HCEC 1CT (cell line): ENCODE measurements at places on chromosomes 6 and 20.
A peak's percentile ranks its signal among the peaks of the same experiment; 100 is the strongest.

- DNase-seq: no peak
Measured at GRCh38 chr6:42225029-42225339, 7.3 kb upstream of the MRPS10 start.

DNA sequence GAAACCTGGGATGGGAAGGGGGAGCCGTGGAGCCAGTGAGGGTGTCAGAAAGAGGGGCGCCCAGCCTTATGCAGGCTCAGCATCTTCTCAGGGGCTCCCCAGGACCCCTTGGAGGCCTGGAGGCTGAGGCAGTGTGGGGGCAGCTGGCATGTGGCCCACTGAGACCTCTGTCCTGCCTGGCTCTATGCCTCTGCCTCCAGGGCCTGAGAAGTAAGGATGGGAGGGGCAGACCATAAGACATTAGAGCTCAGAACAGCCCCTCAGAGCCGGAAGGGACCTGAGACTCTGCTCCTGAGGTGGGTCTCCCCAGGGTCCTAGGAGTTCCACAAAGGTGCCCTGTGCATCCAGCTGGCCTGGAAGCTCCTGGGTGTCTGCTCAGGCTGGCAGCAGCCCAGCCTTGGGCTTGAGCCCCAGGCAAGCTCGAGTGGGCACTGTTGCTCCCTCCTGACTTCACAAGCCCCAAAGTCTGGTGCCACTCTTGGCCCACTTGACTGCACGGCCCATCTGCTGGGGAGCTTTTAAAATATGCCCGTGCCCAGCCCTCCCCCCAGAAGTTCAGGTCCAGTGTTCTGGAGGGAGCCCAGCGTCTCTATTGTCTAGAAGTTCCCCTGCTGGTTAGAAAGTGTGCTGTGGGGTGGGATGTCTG is 126.8 kb downstream of the GRM4 start:
- no peak for DNase-seq

DNA sequence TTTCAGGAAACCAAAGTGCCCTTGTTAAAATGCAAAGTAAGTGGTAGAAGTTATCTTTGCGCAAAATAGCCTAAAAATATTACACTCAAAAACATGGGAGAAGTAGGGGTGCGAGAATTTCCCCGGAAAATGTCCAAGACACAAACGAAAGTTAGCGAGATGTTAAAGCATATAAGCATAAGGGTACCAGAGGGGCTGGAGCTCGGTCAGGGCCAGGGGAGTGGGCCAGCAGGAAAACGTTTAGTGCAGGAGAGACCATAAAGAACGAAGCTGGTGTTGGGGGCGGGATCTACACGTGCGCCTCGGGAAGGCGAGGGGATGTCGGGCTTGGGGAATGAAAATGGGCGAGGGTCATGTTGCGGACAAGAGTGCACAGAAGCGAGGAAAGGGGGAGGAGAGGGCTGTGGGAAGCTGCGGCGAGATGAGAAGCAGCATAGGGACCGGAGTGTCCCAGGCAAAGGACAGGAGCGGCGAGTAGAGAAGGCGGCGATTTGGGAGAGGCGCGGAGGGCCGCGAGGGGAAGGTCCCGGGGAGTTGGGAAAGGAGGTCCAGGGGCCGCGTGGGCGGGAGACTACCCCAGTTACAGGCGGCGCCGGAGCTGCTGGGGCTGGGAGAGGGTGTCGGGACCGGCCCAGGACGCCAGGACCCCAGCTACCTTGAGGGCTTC is 600 bp downstream of the XPO5 start:
- DNase-seq: peak; percentile 26

- no peak for DNase-seq
Measured at GRCh38 chr6:81713205-81713604, 39.3 kb downstream of the TENT5A start.

DNA sequence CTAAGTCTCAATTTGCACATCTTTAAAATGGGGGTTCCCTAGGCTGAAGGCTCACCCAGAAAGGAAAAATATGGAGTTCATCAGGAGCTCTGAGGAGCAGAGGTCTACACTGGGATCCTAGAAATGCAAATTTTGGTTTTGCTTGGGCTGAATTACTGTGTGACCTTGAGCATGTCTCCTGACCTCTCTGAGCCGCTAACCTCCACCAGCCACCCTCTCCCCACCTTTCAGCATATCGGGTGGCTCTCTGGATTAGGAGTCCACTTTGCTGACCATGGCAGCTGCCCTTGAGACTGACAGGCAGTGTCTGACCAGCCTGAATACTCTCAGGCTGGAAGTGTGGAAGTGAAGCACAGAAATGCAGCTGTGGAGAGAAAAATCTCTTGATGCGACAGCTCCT is 165.9 kb upstream of the LRFN2 start:
- no peak for DNase-seq

GRCh38 chr6:23503173-23503572 is 622.8 kb upstream of the NRSN1 start:
- no peak for DNase-seq

DNA sequence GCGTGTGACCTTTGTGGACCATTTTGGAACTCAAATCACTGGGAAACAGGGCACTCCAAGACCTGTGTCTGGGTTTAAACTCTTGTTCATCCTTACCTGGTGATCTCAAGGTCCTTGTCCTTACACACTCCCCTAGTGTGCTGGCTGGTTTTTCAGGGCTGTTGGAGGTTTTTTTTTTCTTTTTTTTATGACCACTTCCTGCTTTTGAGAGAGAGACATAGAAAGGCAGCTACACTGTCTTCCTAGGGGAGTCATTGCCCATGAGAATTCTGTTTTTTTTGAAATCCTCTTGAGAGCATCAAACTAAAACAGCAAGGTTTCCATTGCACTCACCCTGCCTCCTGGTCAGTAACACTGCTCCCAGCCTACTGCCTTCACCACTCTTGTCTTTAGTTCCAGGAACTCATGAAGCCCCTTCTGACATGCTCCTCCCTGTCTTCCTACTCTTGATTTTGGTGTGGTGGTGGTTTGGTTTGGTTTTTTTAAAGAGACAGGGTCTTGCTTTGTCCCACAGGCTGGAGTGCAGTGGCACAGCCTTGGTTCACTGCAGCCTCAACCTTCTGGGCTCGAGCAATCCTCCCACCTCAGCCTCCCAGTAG is 28.6 kb downstream of the PRPH2 start:
- no peak for DNase-seq

GRCh38 chr20:51402201-51402600 is 140.3 kb downstream of the NFATC2 start:
- no peak for DNase-seq

DNA sequence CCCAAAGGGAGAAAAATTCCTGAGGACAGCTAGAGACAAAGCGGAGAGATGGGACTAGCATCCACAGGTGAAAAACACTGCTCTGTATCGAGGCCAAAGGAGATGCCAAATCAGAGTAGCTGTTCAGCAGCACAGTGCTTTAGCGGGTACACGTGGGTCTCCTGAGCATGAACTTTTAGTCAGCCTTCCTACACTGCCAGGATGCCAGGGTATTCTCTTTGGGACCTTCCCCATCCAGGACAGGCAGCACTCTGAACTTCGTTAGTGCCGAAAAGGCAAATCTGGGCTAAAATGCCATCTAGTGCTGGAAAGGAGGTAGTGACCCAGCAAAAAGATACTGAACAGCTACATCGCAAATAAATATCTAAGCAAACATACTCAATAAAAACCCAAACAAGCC is 64.9 kb downstream of the C6orf58 start:
- peak; percentile 40 for DNase-seq

- DNase-seq: no peak
Measured at GRCh38 chr6:39818695-39819094, 26.5 kb downstream of the DAAM2 start.

GRCh38 chr6:139372326-139373153 is 1.9 kb downstream of the CITED2 start:
- peak; percentile 29 for DNase-seq

- DNase-seq: no peak
Measured at GRCh38 chr6:168577496-168577895, 136.5 kb downstream of the SMOC2 start.

- DNase-seq: no peak
Measured at GRCh38 chr6:142222022-142222421, 75.0 kb downstream of the VTA1 start.

DNA sequence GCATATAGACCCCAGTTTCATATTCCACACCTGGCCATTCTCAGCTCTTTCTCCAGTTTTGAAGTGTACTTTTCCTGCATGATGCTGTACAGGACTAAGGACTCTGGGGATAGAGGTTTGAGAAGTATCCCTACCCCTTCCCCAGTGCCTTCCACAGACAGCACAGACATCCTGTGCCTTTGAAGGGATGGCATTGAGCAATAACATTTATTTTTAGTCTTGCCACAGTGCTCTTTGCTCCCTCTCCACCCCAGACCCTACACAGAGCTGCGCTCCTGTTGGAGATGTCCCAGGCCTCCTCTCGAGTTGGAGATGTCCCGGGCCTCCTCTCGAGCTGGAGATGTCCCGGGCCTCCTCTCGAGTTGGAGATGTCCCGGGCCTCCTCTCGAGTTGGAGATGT is 275.8 kb downstream of the FARS2 start:
- DNase-seq: no peak

DNA sequence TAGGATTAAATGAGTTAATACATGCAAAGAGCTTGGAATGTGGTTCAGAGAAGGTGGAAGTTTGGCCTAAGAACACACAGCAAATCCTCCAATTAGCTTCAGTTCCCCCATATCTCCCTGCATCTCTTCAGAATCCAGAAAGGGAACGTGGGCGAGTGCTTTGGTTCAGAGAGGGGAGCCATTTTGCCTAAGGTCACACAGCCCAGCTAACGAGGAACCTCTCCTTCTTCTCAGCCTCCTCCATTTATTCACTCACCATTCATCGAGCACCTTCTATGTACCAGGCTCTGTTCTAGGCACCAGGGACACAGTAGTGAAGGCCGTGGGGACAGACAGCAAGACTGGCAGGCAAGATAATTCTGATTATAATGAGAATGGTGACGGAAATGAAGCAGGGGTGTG is 2.3 kb upstream of the CEBPB start:
- DNase-seq: no peak

DNA sequence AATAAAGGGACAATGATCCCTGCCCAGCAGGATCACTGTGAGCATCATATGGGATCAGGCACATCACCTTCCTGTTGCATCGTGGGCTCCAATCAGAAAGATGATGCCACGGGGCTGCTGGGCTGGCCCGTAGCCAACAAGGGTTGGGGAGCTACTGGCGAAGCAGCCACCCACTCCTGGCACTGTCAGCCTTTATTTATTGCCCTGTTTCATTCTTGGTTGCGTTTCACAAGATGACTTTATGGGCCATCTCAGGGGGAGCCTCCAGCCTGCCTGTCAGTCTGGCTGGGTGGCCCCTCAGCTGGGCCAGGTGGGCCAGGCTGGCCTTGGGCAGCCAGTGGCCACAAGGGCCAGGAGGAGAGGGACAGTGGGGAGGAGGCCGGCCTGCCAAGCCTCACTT is 17.3 kb downstream of the VSTM2L start:
- DNase-seq: no peak

GRCh38 chr6:126747728-126748540 is 370.5 kb upstream of the RSPO3 start:
- DNase-seq: peak; percentile 37

GRCh38 chr6:137767911-137768690 is 99.0 kb upstream of the TNFAIP3 start:
- peak; percentile 83 for DNase-seq

- DNase-seq: no peak
Measured at GRCh38 chr6:125844989-125845388, 54.2 kb downstream of the NCOA7 start.

- no peak for DNase-seq
Measured at GRCh38 chr6:157751547-157752200, 71.4 kb upstream of the SNX9 start.

GRCh38 chr20:37198932-37199660 is 19.7 kb upstream of the MROH8 start:
- no peak for DNase-seq

DNA sequence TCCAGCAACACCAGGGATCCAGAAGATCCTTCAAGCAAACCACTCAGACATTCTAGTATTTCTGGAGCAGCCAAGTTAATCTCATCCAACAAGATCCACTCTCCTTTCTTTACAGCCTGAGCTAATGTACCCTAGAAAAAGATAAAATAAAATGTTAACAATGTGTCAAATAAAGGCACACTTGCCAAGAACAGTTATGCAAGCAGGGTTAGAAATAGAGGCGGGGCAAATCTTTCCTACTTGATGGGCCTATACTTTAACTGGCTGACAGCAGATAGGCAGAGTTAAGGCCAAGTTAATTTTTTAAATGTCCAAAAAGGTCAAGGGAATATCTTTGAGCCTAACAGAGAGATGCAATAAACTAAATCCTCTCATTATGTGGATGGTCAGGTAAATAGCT is 60.8 kb downstream of the MDN1 start:
- no peak for DNase-seq

GRCh38 chr6:144338951-144339700 is 54.0 kb downstream of the UTRN start:
- DNase-seq: no peak

GRCh38 chr6:99745651-99746050 is 139.0 kb downstream of the PRDM13 start:
- DNase-seq: peak; percentile 3

DNA sequence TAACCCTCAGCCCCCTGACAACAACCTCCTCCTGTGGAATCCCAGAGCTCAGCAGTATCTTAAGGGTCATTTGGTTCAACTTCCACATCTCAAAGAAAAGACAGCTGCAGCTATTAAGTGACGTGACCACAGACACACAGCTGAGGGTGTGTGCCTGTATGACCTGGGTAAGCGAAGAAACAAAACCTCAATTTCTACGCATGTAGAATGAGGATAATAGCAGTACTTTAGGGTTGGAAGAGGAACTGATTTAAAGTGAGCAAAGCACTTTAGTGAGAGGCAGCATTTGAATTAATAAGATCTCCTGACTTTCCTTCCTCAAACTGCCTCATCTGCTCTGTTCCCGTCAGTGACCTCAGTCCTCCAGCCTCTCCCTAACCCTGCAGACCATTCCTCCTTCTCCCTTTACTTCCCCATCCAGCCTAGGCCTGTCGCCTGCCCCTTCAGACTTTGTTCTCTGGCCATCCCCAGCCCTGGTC is 6.8 kb upstream of the ARMC2 start:
- no peak for DNase-seq

DNA sequence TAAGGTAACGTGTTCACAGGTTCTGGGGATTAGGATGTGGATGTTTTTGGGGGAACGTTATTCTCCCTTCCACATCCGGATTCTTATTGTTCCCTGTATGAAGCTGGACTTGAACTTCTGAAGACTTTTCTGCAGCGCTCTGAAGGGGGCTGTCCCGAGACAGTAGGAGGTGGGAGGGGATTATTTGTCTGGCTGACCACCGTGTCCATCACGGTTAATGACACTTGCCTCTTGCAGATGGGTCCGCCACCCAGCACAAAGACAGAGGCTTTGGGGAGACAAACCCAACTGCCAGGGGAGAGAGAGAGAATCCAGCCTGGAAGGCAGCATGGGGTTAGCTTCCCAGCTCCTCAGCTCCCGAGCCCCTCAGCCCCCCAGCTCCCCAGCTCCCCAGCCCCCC is 16.7 kb downstream of the ZDHHC14 start:
- DNase-seq: no peak
